ENCODE measurements at places on chromosomes 3 and 15.

GRCh38 chr3:12194209-12194608 is 35.5 kb upstream of the TIMP4 start:
- no peak for DNase-seq

DNA sequence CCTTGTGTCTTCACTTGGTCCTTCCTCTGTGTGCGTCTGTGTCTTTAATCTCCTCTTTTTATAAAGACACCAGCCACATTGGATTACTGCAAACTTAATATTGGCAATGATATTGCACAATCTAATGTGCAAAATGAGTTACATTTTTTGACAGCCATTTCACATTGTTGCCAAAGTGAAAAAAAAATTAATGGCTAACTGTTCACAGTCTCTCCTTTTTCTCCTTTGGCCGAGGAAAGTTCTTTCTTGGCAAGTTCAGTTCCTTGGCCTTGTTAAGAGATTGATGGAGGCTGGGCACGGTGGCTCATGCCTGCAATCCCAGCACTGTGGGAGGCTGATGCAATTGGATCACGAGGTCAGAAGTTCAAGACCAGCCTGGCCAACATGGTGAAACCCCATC is 62.2 kb upstream of the ZNF280D start:
- DNase-seq, result no peak

GRCh38 chr3:5250467-5251195 is 63.1 kb downstream of the EDEM1 start:
- DNase-seq, result peak; percentile 18

DNA sequence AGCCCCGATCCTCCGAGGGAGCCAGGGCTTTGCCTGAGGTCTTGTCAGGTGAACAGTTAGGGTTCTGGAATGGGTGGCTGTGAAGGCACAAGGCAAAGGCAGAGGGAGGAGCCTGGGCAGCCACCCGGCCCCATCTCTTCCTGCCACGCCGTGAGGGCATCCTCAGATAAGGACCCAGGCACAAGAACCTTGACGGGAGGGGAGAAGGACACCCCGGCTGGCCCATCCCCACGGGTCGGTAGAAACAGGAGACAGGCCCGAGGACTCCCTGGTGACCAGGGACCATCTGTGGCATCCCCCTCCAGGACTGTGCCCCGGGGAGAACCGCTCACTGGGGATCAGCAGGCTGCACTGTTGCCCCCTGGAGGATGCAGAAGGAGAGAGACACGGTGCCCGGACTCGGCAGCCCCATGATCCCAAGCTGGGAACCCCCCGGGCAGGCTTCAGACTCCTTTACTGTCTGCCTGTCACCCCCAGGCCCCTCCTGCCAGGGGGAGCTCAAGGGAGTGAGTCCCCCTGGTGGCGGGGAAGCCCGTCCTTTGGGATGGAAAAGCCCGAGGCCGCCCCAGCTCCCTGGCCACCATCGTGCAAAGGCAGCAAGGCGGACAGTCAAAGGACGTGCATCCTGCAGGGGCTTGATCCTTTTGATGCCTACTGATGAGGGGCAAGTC is 12.3 kb upstream of the PCSK6 start:
- peak; percentile 44 for DNase-seq

GRCh38 chr3:135802171-135802570 is 163.4 kb upstream of the PPP2R3A start:
- no peak for DNase-seq

- no peak for DNase-seq
Measured at GRCh38 chr3:116299646-116300081, 145.6 kb downstream of the LSAMP start.

- no peak for DNase-seq
Measured at GRCh38 chr3:87358066-87358465, 81.7 kb upstream of the POU1F1 start.

- peak; percentile 70 for DNase-seq
Measured at GRCh38 chr15:46961795-46962194, 755.5 kb upstream of the SEMA6D start.

DNA sequence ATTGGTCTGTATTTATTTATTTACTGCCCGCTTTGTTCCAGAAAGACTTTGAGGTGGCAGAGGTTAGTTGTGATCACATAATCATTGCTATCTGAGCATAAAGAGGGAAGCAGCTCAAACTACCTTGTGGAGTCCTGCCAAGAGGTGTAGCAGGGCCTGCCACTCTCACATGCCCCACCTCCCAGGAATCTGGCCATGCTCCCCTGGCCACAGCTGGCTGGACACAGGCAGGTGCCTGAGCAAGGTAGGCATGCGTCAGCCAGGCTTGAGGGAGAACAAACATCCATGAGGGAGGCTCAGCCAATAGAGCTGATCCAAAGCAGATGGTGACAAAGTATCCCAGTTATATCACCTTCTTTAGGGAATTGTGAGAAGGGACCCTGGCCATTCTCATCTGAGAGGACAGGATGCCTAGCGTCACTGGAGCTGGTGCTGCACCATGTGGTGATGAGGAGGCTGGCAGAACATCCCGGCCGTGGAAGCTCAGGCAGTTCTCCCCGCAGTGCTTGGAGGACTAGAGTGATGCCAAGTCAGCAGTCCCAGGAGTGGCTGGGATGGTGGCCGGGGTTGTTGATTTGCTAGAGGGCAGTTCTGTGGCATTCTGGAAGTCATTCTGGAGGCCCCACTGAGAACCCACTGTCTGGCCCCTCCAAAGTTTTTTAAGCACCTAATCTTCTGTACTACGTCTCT is 6.8 kb upstream of the POLG start:
- DNase-seq, result no peak

DNA sequence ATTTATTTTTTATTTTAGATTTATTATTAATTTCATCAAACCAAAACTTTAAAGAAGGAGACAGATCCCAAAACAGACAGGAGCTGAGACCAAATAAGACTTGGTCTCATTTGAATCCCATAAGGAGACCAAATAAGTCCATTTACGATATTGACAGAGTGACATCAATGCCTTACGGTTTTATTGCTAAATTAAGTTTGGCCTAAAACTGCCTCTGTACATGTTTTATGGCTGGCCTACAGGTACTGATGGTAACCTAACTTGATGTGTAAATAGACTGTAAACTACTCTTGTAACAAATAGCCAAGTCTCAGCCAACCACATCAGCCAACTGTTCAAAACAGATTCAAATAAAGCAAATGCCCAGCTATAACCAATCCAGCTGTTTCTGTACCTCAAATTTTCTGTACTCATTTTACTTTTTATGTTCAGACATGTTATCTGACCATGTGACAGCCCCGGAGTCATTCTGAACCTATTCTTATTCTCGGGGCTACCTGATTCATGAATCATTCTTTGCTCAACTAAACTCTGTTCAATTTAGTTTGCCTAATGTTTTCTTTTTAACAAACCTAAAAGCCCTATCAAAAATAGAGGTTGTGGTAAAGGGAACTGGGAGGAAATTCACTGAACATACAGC is 89.4 kb upstream of the CDAN1 start:
- DNase-seq, result no peak

DNA sequence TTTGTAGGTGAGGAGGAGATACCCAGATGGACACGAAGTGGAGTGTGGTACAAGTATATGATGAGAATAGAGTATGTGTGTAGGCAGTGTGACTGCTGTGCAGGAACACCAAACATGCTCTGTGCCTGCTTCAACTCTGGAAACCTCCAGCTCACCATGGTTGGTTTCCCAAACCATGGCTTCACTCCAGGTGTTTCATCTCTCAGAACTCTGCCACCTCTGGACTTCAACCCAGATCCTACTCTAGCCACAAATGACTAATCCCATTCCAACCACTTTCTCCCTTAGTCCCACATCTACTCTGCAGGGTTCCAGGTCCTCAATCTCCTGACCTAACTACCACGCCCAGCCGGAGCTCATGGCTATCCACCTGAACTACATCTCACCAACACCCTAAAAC is 102.1 kb downstream of the RYK start:
- no peak for DNase-seq

DNA sequence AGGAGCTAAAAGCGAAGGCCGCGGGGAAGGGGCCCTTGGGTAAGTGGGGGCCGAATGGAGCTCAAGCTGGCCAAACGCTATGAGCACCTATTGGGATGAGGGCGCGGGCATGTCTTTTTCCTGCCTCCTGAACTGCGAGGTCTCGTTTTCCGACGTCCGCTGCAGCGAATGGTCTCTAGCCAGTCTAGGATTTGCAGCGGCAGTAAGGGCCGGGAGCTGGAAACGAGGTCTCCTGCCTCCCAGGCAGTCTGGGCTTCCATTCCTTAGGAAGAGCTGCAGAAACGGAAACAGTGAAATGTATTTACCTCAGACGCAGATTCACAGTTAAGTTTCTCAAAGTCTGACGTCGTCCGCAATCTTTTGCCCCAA is 517 bp downstream of the TMA7 start:
- no peak for DNase-seq

DNA sequence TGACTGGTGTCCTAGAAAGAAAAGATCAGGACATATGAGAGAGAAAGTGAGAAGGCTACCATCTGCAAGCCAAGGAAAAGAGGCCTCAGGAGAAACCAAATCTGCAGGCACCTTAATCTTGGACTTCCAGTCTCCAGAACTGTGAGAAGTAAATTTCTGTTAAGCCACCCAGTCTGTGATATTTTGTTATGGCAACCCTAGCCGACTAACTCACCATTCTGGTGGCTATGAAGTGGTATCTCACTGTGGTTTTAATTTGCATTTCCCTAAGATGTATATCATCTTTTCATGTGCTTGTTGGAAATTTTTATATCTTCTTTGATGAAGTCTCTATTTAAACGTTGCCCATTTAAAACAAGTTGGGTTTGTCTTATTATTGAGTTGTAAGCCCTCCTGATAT is 40.6 kb downstream of the ILDR1 start:
- DNase-seq, result no peak

DNA sequence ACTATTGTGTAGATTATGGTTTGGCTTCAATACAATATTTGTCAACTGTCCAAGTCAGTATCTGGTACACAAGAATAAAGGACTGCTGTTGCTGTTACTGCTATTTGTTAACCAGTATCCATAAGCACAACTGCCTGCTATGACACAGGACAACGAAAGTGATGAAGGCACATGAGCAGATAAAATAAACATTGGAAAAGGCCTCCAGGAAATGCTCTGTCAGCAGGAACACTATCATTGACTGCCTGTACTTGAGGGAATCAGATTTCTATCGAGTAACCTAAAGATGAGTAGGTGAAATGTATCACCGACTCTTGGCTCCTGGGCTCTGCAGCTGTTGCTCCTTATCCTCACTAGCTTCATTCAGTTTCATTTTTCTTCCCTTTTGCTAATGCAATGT is 56.5 kb downstream of the FMN1 start:
- DNase-seq, result no peak

GRCh38 chr3:150264561-150265279 is 143.4 kb upstream of the TSC22D2 start:
- DNase-seq, result no peak

DNA sequence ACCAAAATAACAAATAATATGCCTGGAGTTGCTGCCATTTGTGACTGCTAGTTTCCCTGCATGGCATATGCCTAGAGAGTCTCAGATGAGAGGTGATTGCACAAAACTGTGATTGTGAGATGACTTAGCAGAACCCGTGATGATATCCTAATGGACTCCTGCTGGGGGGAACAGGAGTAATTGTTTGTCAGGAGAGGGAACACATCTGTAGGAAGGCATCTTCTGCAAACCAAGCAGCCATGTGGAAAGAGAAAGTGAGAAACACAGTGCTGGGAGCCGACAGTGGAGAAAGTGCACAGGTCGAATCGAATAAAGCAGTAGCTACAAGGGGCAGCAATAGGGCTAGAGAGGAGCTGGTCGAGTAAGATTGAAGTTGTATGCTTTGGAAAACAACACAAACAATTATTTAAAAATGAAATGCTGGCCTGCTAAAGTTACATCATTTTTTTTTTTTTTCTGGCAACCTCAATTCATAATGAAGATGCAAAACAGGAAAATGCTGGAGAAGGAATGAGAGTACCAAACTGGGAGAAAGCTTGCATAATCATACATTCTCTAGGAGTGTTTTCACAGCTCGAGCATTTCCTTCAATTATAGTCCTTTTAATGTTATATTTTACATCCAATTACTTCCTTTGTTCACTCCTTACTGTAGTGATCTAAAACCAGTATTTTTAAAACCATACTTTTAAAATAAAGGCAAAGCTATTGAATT is 494.2 kb upstream of the AGTR1 start:
- DNase-seq, result no peak

DNA sequence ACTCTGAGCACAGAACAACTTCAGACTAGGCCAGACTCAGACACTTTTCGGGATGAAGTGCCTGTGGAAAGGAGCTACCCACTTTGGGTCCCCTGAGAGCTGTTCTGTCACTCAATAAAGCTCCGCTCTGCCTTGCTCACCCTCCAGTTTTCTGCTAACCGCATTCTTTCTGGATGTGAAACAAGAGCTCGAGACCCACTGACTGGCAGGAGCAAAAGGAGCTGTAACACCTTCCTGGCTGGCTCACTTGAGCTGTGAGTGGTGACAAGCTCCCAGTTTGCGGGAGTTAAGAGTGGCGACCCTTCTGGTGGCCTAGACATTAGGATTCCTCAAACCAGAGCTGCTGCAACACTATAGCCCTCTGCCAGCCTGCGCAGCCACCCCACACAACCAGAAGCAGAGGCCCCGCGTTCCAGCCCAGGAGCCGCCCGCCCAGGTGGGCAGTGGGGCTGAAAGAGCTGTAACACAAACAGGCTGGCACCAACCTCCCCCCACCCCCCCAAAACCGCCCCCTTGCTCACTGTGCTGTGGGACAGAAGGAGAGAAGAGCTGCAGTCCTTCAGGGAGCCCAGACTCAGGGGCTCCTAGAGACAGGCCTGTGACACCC is 1178.1 kb upstream of the GBE1 start:
- no peak for DNase-seq

GRCh38 chr15:83243634-83244033 is 36.0 kb upstream of the HDGFL3 start:
- no peak for DNase-seq

DNA sequence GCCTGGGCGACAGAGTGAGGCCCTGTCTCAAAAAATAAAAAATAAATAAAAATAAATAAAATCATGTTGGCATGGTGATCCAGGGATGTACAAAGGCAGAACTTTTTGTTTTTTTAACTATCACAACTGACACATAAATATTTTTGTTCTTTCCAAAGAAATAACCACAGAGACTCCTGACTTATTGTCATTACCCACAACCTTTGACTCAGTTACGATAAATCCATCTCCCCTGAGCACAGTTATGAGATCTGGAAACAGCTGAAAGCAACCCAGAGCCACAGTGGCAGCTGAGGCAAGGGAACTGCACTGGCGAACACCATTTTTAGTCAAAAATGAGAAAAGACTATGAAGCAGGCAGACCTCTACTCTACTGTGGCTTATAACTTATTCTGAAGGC is 24.0 kb downstream of the OSBPL10 start:
- DNase-seq, result no peak

- no peak for DNase-seq
Measured at GRCh38 chr15:63551400-63551799, 45.8 kb upstream of the FBXL22 start.

Measured in tongue (tissue), 3 donors.